ENCODE measurements at places on chromosomes 6 and 20.

GRCh38 chr20:48648482-48649051 is 179.2 kb downstream of the PREX1 start:
- no peak for DNase-seq

DNA sequence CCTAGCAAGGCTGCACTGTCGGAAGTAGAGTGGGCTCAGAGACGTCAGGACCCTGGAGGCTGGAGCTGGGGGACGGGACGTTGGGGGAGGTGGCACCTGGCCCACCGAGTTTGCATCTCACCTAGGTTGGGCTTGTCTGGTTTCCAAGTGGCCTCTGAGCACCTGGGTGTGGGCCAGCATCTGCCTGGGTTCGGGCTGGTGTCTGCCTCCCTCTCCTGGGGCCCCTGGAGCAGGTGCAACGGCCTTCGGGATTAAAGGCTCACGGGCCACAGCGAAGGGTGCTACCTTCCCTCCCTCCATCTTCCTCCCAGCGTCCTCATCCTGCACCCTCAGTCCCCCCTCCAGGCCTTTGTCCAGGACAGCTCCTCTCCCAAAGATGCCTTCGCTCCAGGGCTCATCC is 6.0 kb downstream of the HRH3 start:
- DNase-seq = no peak

DNA sequence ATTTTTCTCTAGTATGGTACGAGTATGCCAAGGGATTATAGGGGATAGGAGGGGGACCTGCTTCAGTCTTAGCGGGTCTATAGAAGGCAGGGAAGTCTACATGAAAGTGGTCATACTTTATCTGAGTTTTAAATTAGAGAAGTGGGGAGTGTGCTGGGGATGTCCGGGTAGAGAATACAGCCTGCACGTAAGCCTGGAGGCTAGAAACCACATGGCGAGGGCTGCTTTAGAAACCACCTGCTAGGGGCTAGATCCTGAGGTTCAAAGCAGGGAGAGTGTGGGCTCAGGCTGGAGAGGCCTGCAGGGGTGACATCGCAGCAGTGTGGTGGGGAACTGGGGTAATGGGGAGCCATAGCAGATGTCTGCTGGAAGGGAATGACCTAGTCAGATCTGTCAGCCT is 85.2 kb downstream of the VEGFA start:
- no peak for DNase-seq

GRCh38 chr6:63114610-63115211 is 96.6 kb upstream of the FKBP1C start:
- no peak for DNase-seq

- DNase-seq = no peak
Observed at GRCh38 chr20:22775671-22776139, 191.3 kb upstream of the FOXA2 start.

DNA sequence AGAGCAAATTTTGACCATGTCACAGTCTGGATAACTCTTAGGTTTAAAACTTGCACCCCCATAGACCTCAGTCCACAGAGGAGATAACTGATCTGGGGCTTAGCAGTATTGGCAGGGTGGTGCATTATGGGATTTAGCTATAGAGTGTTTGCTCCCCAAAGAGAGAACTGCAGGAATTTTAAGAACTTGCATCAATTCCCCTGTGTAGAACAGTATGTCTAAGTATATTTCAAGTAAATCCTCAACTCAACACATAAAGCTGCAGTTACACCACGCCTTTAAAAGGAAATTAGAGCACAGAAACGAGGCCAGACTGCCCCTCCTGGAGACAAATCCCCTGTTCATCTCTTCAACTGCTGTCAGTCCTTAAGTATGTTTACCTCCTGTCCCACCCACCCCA is 144.9 kb downstream of the TRMT11 start:
- DNase-seq = no peak

GRCh38 chr6:167797011-167797471 is 29.7 kb upstream of the AFDN start:
- DNase-seq = no peak

DNA sequence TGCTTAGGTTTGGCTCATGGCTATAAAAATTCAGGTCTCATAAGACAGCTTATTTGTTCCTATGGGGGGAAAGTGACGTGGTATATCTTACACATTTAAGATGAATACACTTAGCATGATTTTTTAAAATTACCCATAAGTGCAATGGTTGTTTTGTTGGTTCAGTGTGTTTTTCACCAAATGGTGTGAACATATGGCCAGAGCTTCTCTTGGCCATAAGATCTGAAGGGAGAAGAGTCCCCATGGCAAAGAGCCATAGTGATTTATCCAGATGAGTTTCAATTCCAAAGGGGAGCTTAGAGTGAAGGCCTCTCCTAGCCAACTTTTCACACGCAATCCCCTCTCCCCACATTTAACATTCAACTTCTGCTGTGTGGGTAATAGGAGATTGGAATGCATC is 107.6 kb downstream of the TMEM242 start:
- no peak for DNase-seq

DNA sequence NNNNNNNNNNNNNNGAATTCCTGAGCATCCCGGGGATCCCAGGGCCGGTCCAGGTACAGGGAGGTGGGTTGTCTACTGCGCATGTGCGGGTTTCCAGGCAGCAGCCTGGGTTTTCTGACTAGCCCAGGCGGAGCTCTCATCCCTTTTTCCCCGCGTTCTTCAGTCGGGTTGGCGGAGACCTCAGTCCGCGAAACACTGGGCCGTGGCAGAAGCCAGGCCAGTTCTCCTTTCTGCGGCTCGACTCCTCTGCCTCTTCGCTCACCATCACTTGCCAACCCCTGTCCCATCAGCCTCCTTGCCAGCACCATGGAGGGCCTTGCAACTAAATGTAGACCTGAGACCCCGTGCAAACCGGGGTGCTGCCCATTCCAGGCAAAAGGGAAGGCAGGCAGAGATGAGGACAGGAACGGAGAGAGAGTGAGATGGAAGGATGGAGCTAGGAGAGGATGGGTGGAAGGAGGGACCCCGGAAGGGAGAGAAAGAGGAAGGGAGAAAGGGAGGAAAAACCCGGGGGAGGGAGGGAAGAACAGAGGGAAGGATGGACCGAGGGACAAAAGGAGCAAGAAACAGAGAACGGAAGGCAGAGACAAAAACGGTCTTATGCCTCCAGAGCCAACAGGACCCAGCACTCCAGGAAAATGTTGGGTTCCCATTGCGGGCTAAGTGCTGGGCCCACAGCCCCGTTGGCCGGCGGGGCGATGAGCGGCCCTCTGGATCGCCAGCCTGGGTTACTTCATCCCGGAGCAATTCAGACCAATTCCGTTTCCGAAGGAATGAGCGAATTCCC is 445.4 kb upstream of the DEFB115 start:
- DNase-seq = no peak

DNA sequence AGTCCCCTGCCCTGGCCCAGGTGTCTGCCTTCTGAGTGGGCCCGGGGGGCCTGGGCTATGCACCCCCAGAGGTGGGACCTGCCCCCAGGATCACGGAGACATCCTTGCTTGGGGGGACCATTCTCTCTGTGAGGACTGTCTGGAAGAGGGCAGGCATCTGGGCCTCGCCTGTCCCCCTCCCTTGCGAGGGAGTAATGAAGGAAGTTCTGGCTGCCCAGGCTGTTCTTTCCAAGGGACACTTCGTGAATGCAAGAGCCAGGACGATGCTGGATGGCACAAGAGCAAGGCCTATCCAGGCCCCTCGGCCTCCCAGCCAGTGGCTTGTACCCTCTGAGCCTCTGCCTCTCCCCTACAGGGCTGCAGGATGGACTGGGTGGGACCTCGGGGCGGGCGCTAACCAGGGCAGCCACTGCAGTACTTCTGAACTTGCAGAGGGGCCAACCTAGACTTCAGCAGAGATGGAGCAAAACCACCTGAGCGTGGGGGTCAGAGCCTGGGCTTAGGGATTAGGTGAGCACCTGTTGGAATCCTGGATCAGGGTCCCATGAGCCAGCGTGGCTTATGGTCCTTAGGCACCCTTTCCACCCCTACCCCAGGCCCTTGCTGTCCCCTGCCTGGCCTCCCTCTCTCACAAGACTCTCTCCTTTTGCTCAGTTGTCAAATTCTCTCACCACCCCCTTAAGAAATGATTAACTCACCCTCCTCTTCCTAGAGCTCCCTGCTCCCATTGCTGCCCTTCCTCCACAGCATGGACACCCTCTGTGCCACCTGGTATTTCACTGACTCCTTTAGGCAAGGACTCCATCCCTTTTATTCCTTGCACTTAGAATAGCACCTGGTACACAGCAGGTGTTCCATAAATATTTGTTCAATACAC is 53.2 kb downstream of the CTCFL start:
- DNase-seq = no peak

- no peak for DNase-seq
Observed at GRCh38 chr6:15715851-15716250, 53.0 kb upstream of the DTNBP1 start.

DNA sequence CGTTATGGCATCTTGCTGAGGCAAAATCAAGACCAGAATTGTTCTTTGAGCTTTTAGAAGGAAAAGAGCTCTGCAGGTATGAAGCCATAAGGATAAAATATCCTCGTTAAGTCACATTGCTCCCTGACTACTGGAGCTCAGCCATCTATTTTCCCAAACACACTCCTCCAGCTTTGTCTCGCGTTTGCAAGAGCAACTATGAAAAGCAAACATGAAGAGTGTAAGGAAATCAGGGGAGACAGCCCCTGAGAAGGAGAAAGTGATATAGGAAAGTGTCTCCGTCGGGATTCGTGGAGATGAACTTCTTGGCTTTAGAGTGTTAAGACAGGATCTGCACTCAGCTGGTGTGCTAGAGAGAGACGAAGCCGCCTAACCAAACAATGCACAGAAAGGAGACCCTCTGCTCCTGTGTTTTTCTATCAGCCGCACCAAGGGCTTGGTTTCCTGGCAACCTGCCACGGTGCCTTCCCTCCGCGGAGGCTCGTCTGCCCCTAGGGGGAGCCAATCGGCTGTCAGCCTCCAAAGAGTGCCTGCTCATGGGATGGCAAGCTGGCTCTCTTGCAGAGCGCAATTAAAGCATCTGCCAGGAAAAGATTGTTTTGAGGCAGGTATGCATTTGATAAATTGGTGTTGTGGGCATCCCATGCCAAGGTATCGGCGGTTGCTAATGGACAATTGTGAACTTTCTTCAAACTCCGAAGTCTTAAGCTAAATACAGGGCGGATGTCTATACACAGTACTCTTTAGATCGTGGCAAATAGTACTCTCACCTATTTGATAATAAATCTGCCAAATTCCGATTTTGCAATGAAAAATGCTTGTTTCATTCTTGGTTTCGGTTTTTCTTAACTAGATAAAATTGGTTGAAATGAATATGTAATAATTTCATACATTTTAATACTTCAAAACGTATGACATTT is 603.2 kb downstream of the RNF144B start:
- peak; percentile 72 for DNase-seq

DNA sequence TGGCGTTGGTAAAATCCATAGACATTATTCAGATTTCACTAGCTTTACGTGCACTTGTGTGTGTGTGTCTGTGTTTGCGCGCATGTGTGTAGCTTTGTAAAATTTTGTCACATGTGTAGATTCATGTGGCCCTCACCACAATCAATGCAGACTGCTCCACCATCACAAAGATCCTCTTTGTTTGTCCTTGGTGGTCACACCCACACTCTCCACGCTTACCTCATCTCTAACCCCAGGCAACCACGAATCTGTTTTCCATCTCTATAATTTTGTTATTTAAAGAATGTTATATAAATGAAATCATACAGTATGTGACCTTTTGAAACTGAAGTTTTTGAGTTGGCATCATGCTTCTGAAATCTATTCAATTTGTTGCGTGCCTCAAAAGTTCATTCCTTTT is 58.5 kb downstream of the GRM1 start:
- no peak for DNase-seq

GRCh38 chr20:62304331-62305148 is 1.7 kb downstream of the ADRM1 start:
- DNase-seq = no peak

- DNase-seq = no peak
Observed at GRCh38 chr6:145315982-145316600, 419.2 kb downstream of the EPM2A start.

- DNase-seq = no peak
Observed at GRCh38 chr6:27669295-27669623, 196.4 kb upstream of the ZNF184 start.

DNA sequence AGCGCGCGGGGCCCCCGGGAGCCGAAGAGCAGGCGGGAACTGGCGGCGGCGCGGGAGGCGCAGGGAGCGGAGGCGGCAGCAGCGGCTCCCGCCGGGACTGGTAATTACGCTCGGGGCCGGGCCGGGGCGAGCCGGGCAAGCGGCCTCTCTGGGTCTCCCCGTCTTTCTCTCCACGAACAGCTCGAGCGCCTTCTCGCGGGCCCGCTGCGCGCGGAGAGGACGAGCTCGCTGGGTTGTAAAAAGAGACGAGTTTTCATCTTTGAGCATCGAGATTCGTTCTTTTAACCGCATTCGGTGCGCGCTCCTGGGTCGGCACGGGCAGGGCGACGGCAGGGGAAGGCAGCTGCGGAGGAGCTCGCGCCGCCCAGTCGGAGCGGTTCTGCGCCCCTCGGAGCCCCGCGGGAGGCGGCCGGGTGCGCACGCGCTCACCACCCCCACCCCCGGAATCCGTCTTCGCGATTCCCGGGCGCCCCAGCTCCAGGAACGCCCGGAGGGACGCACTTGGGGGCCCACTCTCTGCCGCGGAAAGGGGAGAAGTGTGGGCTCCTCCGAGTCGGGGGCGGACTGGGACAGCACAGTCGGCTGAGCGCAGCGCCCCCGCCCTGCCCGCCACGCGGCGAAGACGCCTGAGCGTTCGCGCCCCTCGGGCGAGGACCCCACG is 38.0 kb downstream of the YTHDF1 start:
- no peak for DNase-seq

- no peak for DNase-seq
Observed at GRCh38 chr20:51354769-51355319, 187.7 kb downstream of the NFATC2 start.

DNA sequence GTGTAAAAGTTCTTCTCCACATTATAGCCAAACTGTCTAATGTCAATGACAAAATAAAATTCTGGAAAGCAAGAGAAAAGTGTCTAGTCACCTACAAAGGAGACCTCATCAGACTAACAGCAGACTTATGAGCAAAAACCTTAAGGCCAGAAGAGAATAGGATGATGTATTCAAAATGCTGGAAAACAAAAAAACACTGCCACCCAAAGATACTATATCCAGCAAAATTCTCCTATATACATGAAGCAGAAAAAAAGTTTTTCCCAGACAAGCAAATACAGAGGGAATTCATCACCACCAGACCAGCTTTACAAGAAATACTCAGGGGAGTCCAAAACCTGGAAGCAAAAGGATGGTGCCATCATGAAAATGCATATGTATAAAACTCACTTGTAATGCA is 755.6 kb upstream of the CITED2 start:
- DNase-seq = no peak

- no peak for DNase-seq
Observed at GRCh38 chr6:154197196-154197860, 158.3 kb downstream of the OPRM1 start.

- no peak for DNase-seq
Observed at GRCh38 chr6:92150553-92150952, 1268.8 kb downstream of the EPHA7 start.

Data from right forelimb (tissue), 1 donor.